ENCODE measurements at places on chromosomes 7 and 10.

- no peak for DNase-seq
These were observed 21.6 kb upstream of the ZFAND2A start for GRCh38 chr7:1181640-1182039.

GRCh38 chr7:120740348-120740747 lies 117.6 kb downstream of the TSPAN12 start:
- no peak for DNase-seq

GRCh38 chr7:102427019-102427405 lies 6.4 kb upstream of the ORAI2 start:
- DNase-seq: no peak

GRCh38 chr10:25820874-25821273 lies 113.2 kb upstream of the MYO3A start:
- DNase-seq: peak; percentile 30

GRCh38 chr7:157032644-157033482 lies 22.4 kb upstream of the MNX1 start:
- DNase-seq: no peak

GRCh38 chr10:14040787-14041631 lies 289.7 kb downstream of the FRMD4A start:
- no peak for DNase-seq

DNA sequence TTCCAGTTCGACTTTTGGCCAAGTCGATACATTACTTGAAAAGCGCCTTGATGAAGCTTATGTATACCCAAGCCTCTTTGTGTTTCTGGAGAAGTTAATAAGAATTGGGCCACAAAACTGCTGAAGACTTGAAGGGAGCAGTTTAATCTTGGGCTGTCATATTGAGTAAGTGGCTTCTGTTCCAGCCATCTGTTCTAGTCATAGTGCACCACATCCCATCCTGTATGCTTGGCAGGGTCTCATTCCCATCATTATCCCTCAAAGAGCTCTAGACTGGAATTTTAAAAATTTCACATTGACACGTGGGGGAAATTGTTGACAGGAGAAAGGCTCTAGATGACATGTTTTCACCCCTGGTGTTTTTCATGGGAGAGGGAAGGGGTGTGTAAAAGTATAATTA lies 196.6 kb upstream of the PLPP4 start:
- peak; percentile 31 for DNase-seq

GRCh38 chr7:95874541-95875265 lies 102.3 kb downstream of the DYNC1I1 start:
- DNase-seq: no peak

DNA sequence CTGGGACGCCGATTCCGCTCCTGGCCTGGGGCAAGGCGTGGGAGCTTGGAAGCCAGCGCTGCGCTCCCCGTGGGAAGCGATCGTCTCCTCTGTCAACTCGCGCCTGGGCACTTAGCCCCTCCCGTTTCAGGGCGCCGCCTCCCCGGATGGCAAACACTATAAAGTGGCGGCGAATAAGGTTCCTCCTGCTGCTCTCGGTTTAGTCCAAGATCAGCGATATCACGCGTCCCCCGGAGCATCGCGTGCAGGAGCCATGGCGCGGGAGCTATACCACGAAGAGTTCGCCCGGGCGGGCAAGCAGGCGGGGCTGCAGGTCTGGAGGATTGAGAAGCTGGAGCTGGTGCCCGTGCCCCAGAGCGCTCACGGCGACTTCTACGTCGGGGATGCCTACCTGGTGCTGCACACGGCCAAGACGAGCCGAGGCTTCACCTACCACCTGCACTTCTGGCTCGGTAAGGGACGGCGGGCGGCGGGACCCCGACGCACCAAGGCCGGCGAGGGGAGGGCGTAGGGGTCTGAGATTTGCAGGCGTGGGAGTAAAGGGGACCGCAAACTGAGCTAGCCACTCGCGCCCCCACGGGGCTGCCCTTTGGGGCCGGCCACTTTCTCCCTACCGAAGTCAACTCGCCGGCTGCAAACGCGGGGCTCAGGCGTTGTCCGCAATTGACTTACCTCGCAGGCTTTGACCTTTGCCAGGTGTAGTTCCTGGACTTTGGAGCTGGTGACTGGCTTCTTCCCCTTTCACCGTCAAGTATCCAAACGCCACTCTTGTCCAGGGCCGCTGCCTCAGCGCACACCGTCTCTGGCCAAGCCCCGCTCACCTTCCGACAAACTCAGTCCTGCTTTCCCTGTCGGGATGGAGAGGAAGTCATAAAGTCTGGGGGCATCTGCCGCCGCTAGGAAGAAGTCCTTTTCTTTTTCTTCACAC lies at the start of gene SCIN:
TSS of gene SCIN (plus strand) at position 187 of the 928 bp plus-strand sequence. CDS start at position 254, 67 bp downstream.
- DNase-seq: no peak

DNA sequence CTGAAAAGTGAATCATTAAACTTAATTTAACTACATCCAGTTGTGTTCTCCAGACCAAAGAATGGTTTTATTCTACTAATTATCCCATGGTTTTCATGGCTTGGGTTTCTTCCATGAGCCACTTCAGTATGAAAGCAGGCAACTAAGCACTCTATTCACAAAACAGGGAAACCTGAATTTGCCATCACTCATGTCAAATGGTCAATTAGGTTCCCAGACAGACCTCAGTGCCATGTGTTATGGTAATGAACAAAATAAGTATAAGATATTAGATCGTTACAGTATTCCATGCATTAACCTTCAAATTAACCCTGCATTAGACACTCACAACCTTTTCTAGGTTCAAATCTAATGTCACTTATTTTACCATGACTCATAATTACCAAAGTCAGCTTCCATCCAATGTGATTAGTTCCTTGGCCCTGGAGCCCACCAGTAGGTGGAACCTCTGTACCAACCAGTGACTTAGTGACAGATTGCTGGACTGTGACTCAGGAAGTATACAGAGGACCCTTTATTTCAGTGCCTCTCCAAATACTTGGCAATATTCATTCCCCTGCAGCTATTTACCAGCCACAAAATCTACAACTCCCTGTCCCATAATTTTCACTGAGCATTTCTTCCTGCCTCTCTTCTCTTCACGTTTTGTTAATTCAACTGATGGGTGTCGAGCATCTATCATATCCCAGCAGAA lies 1270.2 kb upstream of the SORCS1 start:
- DNase-seq: peak; percentile 39

- no peak for DNase-seq
These were observed 1.0 kb upstream of the BMPR1A start for GRCh38 chr10:86755454-86755739.

DNA sequence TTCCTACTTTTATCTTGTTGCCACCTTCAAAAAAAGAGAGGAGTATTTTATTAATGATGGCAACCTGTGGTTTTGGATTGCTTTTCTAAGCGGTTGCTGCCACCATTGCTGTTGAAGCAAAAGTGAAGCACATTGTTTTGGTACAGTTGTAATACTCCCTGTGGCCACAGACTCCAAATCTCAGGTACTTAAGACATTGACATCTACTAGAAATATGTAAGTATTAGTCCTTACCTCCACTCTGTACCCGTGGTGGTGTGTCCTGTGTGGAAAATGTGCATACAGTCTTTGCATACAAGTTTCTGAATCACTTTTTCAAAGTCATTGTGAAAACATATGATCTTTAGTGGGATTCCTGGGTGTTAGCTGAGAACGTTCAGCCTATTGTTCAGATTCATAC lies 85.7 kb downstream of the ANLN start:
- no peak for DNase-seq

- peak; percentile 89 for DNase-seq
These were observed 30.6 kb upstream of the GALNTL5 start for GRCh38 chr7:151925446-151926335.

DNA sequence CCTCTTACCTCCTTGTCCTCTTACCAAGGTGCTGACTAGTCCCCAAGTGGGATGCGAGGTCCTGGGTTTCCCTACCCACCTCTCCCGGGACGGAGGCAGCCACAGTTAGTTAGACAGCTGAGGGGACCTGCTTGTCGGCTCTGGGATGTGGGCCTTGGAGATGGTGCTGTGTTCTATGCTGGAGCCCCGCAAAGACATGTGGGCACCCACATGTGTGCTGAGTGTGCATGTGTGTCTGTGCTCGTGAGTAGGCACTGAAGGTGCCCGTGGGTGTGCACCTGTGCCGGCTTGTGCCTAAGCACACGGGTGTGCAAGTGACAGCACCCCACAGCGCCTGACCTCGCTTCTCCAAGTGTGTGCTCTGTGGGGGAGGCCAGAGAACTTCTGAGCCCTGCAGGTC lies 62.2 kb downstream of the NEURL1 start:
- no peak for DNase-seq

- no peak for DNase-seq
These were observed 227.0 kb downstream of the INHBA start for GRCh38 chr7:41475801-41476459.

- no peak for DNase-seq
These were observed 56.4 kb upstream of the CAV2 start for GRCh38 chr7:116443101-116443523.

DNA sequence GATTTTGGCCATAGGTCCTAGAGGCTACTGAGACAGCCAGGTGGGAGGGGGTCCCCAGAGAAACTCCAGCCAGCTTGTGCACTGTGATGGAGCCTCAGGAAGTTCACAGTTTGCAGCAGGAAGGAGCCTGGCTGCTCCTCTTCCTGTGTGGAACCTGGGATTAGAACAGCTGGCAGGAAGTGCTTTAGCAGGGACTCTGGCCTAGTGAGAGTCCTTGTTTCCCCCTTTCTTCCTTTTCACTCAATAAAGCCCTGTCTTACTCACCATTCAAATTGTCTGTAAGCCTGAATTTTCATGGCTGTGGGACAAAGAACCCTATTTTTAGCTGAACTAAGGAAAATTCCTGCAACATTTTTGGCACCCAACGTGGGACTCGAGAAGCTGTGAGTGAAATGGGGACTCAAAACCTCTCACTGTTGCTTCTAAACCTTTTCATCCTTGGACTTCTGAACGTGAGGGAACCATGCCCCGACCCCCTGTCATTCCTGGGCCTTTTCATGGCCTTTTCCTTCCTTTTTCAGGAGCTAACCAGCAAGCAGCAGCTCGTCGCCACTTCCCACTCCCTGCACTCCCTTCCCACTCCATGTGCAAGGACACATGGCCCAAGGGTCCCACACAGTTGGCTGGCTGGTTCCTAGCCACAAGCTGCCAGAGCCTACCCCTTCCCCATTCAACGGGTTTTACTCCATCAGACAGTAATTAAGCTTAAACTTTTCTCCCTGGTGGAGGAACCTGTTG lies 32.8 kb upstream of the SORCS3 start:
- DNase-seq: no peak

GRCh38 chr10:72659694-72660093 lies 32.2 kb upstream of the MCU start:
- DNase-seq: no peak

DNA sequence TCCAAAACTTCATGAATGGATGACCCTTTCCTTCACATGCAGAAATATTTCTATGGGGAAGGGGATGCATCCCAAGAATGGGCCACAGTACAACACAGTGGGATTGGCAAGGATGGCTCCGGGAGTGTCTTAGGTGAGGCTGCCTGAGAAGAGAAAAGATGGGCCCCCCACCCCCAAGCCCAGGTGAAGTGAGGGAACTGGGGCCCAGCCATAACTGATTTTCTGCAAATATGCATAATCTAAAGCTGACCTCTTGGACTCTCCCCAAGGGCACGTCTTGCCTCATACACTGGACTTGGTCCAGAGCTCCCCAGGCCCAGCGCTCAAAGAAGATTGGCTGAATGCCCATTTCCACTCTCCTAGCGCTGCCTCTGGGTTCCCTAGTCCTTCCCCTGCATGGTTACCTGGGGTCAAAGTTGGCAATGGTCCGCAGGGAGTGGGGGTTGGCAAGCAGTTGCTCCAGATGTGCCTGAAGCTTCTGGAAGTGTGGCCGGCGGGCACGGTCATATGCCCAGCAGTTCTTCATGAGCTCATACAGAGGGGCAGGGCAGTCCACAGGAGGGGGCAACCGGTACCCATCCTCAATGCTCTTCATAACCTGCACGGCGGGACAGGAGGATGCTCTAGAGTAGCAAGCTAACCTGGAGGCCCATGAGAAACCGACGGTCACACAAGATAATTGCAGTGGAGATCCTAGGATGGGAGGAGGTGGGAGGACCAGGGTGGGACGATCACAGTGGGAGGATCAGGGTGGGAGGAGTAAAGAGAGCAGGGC lies 12.3 kb downstream of the ZYX start:
- DNase-seq: no peak

DNA sequence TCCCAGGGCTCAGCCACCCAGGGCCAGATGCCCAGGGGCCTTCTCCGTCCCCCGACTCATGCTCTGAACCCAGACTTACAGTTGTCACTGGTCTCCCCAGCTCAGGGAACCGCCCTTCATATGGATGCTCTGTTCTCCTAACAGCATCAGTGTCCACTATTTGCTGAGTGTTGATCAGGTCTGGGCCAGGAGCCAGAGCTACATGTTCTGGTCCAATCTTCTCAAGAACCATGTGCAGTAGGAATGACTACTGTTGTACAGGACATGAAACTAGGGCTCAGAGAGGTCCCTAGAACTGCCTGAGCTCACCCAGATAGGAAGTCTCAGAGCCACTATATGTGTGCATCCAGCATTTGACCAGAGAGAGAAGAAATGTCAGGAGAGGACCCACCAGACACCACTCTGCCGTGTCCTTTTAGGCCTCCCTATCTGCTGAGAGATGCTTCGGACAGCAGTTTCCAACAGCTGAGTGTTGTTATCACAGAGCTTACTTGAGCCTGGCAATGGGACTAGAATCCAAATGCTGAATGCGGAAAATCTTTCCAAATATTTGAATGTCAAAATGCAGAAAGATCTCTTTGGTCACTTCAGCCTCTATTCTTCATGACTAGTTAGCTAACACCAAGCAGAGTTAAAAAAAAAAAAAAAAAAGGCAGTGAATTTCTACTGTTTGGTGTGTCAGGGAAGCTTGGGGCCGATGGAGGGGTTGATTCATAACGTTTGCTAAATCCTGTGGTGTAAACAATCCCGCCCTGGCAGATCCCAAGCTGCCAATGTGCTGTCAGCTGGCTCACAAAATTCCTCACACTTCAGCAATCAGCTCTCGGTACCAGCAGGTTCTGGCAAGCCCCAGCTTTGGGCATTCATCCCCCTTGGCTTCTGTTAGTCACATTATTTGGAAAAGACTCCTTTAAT lies 246.1 kb downstream of the TNS3 start:
- no peak for DNase-seq

- no peak for DNase-seq
These were observed 51.2 kb upstream of the PCBD1 start for GRCh38 chr10:70939441-70940003.

GRCh38 chr10:112750427-112751167 lies 199.4 kb upstream of the TCF7L2 start:
- DNase-seq: no peak

GRCh38 chr10:91117505-91117904 lies 103.0 kb upstream of the PCGF5 start:
- DNase-seq: no peak

DNA sequence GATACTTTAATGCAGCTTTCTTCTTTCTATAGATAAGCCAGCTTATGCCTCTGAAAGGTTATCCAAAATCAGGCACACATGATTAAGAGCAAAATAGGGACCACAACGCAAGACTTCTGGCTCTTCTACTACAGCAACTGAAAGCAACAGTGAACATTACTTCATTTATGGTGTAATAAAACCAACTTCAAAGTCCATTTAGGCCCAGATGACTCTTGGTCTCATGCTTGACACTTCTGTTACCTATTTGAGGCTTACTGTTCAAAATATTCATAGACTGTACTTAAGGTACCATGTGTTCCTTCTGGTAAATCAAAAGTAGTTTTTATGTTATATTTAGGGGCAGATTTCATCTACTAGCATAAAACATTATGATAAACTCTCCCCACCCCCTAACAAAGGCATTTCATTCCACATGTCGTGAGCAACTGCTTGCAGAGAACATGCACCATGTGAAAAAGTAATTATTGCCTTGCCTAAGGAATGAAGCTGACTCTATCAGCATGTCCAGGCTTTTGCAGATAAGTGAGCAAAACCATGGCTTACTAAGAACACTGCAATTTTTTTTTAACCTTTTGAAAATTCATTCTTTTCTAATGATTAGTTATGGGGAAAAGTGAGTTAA lies 154.9 kb upstream of the ITGB1 start:
- DNase-seq: no peak

GRCh38 chr7:64876792-64877713 lies 26.0 kb upstream of the ZNF273 start:
- DNase-seq: no peak
